ENCODE measurements at places on chromosomes 3 and 15.

DNA sequence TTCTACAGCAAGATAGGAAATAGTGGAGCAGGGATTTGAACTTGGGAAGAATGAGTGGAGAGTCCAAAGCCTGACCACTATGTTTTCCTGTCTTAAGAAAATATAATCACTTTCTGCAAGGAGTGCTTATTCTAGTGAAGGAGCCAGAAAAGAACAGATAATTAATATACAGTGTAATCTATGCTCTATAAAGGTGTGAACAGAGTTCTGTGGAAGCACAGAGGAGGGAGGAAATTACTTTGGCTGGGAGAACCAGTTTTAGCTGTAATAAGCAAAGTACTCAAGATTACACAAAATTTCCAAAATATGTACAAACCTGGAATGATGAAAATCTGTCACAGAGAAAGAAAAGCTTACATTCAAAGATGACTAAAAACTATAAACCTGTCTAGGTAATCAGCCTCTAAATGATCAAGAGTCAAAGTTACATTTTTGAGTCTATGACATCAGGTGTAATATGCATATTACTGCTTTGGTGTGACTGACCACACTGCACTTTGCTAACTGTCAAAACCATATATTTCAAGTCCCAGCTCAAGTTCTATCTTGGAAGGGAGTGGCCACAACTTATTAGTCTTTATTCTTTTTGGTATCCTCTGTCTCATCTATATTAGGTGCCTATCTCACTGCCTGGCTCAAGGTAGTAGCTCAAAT is 40.7 kb upstream of the MB21D2 start:
- no peak for DNase-seq

- no peak for DNase-seq
Observed at GRCh38 chr15:44711743-44712345, 527 bp downstream of the B2M start.

DNA sequence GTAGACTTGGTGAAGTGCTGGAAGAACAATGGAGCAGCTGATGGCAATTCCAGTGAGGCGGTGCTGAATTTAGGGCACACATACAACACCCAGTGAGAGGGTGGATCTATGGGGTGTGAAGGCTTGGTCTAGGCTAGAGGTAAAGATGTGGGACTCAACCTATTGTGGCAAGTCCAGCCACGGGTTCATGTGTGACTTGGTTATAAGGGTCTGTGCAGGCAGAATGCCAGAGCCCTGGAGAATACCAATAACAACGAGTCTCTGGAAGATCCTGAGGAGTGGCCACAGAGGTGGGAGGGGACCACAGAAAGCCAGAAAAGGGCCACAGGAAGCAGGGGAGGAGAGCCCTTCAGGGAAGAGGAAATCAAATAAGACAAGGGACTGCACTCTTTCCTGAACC is 55.0 kb downstream of the VGLL4 start:
- DNase-seq, result no peak

DNA sequence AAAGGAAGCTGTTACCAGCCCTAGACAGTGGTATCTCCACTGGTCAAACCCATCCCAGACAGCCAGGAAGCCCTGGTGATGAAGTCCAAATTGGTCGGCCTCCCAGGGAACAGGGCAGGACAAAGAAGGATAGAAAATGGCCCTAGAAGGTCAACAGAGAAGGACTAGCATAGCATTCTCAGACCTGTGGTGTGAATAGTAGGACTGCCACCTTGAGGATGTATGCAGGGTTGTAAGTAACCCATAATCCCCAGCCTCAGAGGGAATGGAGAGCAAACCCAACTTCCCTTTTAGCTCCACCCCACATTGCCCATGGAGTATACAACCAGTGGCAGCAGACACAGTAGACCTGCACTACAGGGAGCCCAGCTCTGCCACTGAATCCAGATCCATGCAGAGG is 68.6 kb upstream of the EIF1B start:
- no peak for DNase-seq

GRCh38 chr3:95088464-95088863 is 1025.6 kb downstream of the NSUN3 start:
- DNase-seq, result no peak

DNA sequence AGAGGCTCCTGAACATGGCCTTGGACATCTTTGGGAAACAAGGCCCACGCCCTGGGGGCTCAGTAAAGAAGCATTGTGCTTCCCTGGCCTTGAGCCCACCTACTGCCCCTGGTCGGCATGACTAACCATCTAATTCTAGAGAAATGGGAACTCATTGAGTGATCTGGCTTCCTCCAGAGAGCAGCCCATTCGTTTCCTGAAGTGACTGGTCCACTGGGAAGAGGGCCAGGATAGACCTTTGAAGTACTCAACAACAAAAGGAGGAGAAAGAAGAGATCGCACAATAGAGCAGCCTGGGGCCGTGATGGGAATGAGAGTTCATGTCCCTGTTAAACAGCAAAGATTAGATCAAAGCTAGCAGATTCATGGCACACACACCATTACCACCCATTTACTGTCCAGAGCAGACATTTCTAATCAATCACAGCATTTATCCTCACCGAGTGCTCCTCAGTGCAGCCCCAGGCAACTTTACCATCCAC is 514.4 kb upstream of the PROK2 start:
- DNase-seq, result peak; percentile 32

DNA sequence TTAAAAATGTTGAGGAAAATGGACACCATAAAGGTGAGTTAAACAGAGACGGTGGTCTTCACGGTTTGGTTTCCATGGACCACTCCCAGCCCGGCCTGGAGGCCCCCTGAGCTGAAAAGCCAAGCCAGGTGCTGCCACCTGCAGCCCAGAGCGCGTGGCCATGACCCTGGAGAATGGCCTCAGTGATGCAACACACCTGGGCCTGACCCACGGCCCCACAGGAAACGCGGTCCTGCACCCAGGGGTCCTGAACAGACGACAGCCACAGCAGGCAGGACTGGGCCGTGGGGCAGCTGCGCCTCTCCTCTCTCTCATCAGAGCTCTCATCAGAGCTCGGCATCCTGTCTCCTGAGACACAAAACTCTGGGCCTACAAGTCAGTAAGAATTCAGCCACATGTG is 64.1 kb downstream of the NIPA2 start:
- no peak for DNase-seq

- DNase-seq, result no peak
Observed at GRCh38 chr3:120528163-120528562, 68.0 kb upstream of the NDUFB4 start.

- DNase-seq, result no peak
Observed at GRCh38 chr3:164387236-164387635, 691.1 kb downstream of the SI start.

- DNase-seq, result no peak
Observed at GRCh38 chr3:52679811-52680210, 5.9 kb downstream of the PBRM1 start.

DNA sequence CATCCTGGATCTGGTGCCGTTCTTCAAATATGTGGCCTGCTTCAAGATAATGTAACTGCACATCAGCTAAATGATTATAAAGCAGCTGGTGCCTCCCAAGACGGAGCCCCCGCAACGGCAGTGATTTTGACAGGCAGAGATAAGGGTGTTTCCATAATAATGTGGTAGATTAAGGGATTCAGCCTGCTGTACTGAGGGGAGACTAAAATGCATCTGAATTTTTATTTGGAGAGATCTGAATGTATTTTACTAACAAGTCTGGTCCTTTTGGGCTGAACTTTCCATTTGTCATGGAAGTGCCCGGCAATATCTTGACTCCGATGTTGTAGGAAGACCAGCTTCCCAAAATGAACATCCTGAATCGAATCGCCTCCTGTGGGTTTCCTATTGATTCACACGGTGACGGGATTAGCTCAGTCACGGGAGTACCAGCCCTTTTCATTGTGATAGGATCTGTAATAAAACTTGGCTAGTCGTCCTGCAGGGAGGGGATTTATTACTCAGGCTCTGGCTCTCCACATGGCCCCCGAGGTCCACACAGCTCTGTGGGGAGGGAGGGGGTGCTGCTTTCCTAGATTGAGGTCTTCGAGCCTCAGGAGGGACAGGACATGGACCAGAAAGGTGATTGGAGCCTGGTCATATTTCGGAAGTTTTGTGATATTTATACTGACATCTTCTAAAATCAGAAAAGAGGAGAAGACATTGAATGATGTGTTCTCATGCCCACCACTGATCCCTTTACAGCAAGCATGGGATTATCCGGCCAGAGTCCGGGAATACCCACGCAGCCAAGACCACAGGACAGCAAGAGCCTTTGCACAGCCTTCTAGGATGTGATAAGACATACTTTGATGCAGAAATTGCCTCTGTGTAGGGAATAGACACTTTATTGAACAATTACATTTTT is 2.5 kb upstream of the PCSK6 start:
- DNase-seq, result no peak

DNA sequence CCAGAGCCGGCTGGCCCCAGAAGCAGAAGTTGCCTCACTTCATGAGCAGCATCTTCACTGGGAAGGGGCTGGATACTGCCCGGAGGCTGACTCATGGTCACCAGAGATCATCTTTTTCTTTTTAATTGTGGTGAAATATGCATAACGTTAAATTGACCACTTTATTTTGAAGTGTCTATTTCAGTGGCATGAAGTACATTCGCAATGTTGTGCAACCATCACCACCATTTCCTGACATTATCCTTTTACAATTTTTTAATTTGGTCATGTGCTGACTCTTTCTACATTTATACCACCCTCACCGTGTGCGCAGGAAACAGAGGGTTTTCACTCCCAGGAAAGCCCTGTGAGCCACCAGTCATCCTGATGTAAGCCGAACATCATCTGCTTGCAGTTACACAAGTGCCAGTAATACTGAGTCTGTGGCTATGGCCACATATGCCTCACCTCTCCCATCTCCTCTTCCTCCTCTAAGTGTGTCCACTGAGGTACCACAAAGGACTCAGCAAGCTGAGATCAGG is 51.6 kb upstream of the ABHD17C start:
- DNase-seq, result no peak

- DNase-seq, result no peak
Observed at GRCh38 chr15:81966631-81967030, 79.2 kb downstream of the MEX3B start.

DNA sequence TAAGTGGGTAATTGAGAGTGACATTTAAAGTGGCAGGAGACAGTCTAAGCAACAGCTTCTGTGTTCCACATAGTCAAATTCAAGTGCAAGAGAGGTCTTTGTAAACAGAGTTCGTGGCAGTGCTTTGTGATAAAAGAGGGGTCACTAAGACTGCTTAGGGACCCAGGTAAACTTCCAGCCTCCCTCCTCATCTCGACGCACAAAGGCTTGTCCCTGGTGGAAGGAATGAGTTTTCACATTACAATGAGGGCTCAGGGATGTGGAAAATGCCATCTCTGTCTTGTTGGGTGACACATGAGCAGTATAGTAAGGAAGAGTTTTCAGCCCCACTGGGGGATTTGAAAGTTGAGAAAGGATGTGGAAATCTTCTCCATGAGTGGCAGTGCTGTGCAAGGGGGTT is 7.3 kb downstream of the GMNC start:
- DNase-seq, result no peak

GRCh38 chr3:126544596-126545281 is 14.0 kb downstream of the C3orf22 start:
- peak; percentile 6 for DNase-seq

DNA sequence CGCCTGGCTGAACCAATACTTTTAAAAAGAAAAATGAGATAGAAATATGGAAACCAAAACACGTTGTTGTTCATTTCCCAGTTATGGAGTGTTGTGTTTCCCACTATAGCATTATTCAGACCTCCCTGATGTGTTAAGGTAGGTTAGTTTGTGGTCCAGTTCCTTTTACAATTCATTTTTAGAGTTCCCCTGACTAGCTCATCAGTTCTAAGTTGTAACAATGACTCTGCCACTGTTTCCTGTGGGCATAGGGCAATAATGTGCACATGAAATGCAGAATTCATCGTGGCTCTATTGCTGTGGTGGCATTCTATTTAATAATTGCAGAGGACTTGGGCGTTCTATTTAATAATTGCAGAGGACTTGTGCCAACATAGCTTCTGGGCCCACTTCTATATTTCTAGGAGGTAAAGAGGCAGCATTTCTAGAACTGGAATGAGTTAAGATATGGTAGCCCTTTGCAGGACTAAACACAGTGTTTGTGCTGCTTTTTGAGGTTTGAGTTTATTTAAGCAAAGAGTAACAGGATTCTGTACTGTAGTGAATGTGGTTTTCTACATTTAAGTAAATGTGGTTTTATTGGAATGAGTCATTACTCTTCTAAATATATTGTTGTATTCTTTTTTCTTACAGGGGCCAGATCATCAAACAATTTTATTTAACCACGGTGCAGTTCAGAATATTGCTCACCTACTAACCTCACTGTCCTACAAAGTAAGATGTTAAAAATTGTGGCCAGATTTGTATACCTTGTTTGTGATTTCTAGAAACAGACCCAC is 47.5 kb downstream of the ARMC8 start:
- no peak for DNase-seq

DNA sequence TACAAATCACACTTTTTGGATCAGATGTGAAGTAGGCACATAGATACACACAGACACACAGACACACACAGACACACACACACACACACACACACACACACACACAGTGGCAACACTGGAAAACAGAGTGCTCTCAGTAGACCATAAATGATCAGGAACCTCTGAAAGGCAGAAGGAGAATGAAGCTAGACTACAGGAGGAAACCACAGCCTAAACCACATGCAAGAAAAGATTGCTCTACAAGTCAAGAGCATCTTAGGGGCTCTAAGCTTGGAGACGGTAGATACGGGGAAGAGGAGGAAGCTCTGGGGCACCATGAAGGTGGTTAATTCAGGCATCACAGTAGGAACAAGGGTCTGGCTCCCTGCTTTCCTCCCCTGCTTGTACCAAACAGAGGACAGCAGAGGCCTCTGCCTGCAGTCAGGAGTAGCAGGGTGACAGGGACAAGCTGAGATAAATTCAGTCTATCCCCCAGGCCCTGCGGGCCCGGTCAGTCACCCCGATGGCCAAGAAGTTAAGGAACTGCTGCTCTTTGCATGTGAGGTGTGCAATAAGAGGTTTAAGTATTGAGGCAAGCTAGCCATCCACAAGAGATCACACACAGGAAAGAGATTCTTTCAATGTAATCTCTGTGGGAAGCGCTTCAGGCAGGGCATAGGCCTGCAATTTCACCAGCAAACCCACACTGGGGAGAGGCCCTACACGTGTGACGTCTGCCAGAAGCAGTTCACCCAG is 23.5 kb upstream of the ARPIN start:
- no peak for DNase-seq

- no peak for DNase-seq
Observed at GRCh38 chr3:41198526-41198925, 779 bp upstream of the CTNNB1 start.

GRCh38 chr3:191143224-191143623 is 55.8 kb upstream of the OSTN start:
- no peak for DNase-seq

DNA sequence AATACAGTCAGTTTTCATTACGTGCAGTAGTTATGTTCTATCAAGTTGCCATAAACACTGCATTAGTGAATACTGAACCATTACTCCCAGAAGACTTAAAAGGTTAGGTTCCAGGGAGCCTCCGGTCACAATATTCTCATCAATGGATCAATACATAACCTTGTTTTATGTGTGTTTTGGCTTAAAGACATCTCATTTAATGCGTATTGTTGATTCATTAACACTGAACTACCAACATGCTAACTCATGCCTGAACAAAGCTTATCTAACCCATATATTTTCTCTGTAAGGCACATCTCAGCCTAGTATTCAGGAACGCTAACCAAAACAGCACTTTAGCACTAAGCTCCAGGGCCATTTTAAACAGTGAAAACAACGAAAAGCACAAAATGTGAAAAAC is 24.1 kb upstream of the NEDD4 start:
- no peak for DNase-seq

All from DMS153 (cell line).